ENCODE measurements at places on chromosomes 3 and 15. TPM values are rescaled to one million over a fixed set of nuclear protein-coding genes. Genes with fewer than 3 reads are reported as not detected.

GRCh38 chr3:172680684-172681083 is 30.2 kb downstream of the NCEH1 start:
- DNase-seq = no peak

GRCh38 chr3:186643493-186643892 is 3.3 kb downstream of the FETUB start:
- no peak for DNase-seq

- DNase-seq = no peak
These were observed 5.1 kb downstream of the RBP1 start for GRCh38 chr3:139534455-139534812.

DNA sequence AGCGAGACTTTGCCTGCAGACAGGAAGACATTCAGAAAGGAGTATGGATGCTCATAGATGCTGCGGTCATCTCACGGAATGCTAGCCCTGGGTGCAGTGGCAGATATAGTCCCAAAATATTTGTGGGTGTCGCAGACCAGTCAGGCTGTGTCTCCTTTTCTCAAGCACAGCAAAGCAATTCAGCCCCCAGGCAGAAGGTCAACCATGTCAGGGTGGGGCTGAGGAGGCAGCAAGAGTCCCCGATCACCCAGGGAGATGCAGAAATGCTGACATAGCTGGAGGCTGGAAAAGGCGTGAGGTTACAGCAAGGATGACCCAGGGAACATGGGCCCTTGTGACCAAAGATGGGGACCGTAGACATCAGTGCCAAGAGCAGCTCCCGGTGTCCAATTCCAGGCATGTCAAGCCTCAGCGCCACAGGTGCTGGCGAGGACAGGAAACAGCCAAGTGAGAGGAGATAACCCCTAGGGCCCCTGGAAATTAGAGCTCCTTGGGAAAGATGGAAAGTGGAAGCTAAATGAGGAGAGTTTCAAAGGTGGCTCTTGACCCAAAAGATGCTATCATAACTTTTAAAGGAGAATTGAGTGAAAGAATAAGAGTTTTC is 81.2 kb upstream of the ABHD17C start:
- no peak for DNase-seq

- no peak for DNase-seq
These were observed 51.7 kb downstream of the SEMA5B start for GRCh38 chr3:122975924-122976293.

- DNase-seq = no peak
These were observed 78.1 kb downstream of the ZPLD1 start for GRCh38 chr3:102512734-102513504.

GRCh38 chr15:45612790-45613415 is 21.9 kb upstream of the SQOR start:
- no peak for DNase-seq

PSTPIP1 gene
- total RNA-seq = 8.2 TPM

CHDH gene
- 22.1 TPM for total RNA-seq

RASGRF1 gene
- not detected for total RNA-seq
